H7 (cell line): ENCODE measurements at places on chromosomes 3 and 15.

DNA sequence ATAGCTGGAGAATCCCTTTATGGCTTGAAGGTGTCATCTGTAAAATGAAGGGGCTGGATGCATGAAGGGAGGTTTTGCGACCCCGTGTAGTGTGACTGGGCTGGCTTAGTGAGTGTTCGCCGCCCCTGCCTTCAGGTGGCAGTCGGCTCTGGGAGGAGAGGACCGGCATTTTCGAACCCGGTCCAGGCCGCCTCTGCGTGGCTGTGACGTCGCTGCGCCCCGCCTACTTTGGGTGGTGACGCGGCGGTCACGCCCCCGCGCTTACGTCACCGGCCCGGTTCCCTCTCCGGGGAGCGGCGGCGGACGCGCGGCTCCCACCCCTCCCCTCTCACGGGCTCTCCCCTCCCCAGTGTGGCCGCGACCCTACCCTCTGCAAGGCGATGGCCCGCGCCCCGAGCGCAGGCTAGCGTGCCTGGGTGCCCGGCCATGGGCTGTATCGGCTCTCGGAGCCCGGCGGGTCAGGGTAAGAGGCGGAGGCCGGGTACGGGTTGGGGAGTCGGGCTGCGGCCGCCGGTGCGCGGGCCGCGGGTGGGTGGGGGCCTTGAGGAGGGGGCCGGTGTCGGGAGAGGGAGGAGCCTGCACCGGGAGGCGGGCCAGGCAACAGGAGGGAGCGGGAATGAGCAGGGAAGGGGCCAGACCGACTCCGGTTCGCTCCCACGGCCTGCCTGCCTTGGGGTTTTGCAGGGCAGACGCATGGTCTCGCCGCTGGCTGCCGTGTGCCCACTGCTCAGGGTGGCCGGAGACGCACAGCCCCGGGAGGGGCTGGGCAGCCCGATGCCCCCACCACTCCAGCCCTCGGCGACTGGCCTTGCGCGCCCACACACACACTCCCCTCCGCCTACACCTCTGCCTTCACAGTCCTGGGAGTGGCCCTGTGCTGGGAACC, 1.5 kb upstream of the FAM131A start:
- peak; percentile 99 for DNase-seq

GRCh38 chr15:42908538-42908937, 12.0 kb downstream of the TTBK2 start:
- no peak for DNase-seq

DNA sequence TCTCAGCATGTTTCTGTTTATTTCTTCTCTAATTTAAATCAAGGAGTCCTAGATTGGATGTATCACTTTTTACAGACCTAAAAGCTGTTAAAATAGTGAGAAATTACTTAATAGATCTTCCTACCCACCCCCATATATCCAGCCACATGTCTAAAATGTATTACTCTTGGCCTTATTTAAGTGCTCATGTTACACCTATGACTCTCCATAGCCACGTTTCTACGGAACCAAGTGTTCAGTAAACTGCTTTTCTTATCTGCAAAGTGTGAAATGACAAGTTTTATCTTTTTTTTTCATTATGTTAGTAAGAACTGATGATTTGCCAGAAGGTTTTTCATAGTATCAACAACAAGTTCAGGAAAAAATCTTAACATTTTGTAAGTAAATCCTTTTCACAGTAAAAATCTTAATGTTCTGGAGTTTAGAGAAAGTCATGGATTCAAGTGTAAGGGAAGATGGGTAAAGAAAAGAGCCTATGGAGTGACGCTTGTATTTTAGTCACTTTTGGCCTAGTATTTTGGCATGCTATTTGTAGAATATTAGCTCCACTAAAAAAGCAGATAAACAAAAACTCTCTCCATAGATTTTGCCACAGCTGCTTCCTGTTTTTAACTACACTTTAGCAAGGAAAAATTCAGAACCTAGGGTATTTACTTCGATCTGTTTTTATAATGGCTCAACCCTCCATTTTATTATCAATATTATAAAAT, 41.2 kb upstream of the IGSF10 start:
- DNase-seq, result no peak

GRCh38 chr15:67146234-67146633, 80.8 kb downstream of the SMAD3 start:
- no peak for DNase-seq

DNA sequence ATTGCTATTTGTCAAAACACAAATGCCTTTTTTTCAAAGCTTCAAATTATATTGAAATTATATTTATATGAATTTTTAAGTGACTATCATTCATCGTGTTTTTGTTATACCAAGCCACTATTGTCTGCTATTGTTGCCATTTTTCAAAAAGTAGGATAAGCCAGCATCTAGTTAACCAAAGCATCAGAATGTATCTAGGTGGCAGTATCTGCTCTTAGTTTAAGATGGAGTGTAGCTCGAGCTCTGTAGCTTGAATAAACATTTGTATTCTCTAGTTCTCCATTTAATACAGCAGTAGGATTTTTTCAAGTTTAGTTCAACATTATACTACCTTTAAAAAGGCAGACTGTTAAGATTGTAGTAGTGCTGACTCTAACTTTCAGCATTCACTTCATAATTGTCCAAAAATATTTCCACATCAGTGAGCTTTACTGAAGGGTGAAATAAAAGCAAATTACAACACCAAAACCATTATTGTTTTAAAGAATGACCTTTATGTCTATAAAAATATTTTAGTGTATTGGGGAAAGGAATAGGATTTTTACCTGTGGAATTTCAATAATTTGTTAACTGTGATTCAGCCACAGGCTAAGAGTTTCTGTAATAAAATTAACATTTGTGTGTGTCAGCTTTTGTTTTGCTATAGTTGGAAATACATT, 19.6 kb upstream of the C15orf61 start:
- DNase-seq, result peak; percentile 37

GRCh38 chr3:71432044-71432975, 151.2 kb downstream of the FOXP1 start:
- DNase-seq, result no peak

GRCh38 chr3:12706504-12707253, 42.8 kb upstream of the RAF1 start:
- peak; percentile 80 for DNase-seq

DNA sequence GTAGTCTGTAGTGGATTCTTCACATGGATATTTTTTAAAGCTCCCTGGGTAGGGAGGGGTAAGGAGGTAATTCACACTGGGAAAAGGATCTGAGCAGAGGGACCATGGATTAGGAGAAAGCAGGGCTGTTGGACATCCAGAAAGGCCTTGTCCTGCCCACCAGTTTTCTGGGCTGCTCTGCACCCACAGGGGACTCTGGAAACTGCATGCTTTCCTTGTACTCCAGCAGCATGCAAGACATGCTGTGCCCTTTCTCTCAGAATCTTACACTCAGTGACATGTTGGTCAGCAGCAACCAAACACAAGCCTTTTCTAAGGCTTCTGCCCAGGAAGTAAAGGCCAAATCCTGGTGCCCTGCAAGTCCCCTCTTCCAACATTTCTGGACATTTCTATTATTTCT, 2.5 kb upstream of the FBN1 start:
- DNase-seq, result peak; percentile 23
